Astrocyte (in vitro differentiated cells and primary cell): ENCODE measurements at places on chromosomes 7 and 10.

DNA sequence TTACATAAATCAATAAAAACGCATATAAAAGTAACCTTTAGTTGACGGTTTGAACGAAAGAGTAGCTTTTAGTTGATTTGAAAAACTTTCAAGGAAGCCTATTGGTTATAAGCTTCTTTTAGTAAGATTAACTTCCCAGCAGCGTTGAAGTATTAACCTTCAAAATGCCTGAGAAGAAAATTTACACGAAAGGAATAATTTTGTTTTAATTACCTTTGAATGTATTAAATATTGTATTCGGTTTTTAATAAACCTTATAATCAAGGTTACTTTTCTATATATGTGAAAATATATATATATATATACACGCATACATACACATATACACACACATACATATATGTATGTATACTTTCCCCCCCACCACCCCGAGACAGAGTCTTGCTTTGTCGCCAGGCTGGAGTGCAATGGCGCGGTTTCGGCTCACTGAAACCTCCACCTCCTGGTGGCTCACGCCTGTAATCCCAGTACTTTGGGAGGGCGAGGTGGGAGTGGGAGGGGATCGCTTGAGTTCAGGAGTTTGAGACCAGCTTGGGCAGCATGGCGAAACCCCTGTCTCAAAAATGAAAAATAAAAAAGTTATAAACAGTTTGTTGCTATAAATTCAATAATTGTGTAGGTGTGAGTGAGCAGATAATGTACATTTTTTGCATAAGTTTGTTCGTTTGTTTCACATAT is 57.6 kb upstream of the EZH2 start:
- H3K27ac ChIP-seq = no peak overlapping the region
- no peaks in the 10 kb centered on the region for H3K4me1 ChIP-seq
- H3K27me3 ChIP-seq = no peaks in the 10 kb centered on the region
- peak; percentile 30 for DNase-seq
- H3K4me3 ChIP-seq = peak overlapping the region; percentile 87
- no peaks in the 10 kb centered on the region for H3K36me3 ChIP-seq

DNA sequence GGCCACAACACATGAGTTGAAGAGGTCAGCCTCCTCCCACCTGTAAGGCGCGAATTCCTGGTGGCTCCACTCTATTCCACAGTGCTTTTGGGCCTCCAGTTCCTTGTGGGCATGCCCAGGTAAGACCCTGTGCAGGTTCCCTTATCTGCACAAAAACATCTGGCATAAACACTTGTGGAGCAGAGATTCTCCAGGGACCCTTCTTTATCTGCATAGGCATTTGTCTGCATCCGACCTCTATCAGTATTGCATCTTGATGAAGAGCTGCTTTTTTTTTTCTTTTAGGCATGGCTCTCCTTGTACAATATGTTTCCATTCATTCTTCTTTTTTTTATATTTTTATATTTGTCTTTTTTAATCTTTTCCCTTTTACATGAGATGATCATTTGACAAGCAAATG is 58.4 kb downstream of the ANKMY2 start:
- H3K27ac ChIP-seq = no peak overlapping the region
- no peaks in the 10 kb centered on the region for H3K4me1 ChIP-seq
- no peaks in the 10 kb centered on the region for H3K36me3 ChIP-seq
- no peaks in the 10 kb centered on the region for H3K27me3 ChIP-seq
- DNase-seq = no peak

DNA sequence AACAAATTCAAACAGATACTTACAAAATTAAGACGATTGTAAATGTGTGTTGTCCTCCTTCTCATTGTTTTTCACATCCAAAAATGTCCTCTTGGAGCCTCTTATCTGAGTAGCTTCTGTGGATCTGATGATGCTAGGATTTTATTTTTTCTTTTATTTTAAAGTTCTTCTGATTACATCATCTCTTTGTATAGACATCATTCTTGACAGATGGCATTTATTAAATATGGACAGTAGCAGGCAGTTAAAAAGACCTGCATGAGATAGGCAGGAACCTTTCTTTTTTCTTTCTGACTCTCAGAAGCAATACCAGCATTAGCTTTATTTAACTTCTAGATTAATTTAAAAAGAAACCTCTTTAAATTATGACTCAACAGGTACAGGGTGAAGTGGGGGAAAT is at the start of gene RPA3:
TSS of gene RPA3 (minus strand) at position 116 of the 400 bp plus-strand sequence. CDS start 78,189 bp downstream, outside the sequence.
- H3K27me3 ChIP-seq = no peaks in the 10 kb centered on the region
- no peak for DNase-seq
- peak within 1 kb of the TSS; percentile 14 for H3K27ac ChIP-seq

DNA sequence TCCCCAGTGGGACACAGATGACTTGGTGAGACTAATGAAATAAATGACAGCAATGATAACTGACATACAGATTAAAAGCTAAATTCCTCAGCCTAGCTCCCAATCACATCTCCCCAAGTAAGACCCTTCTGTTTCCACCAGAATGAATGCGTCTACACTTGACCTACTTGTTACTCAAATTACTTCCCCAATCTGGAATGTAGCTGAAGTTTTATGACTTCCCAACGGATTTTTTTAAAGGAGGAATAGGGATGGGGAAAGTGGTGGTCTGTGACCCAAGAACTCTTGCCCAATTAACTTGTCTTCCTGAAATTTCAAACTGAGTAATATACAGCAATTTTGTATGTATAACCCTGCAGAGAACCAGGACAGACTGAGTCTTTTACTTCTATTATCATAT is 9.1 kb downstream of the H2AZ2 start:
- H3K27me3 ChIP-seq = no peaks in the 10 kb centered on the region
- H3K36me3 ChIP-seq = peaks cover 21% of the 10 kb centered on the region
- H3K4me3 ChIP-seq = no peak overlapping the region
- H3K27ac ChIP-seq = no peak overlapping the region
- no peak for DNase-seq

DNA sequence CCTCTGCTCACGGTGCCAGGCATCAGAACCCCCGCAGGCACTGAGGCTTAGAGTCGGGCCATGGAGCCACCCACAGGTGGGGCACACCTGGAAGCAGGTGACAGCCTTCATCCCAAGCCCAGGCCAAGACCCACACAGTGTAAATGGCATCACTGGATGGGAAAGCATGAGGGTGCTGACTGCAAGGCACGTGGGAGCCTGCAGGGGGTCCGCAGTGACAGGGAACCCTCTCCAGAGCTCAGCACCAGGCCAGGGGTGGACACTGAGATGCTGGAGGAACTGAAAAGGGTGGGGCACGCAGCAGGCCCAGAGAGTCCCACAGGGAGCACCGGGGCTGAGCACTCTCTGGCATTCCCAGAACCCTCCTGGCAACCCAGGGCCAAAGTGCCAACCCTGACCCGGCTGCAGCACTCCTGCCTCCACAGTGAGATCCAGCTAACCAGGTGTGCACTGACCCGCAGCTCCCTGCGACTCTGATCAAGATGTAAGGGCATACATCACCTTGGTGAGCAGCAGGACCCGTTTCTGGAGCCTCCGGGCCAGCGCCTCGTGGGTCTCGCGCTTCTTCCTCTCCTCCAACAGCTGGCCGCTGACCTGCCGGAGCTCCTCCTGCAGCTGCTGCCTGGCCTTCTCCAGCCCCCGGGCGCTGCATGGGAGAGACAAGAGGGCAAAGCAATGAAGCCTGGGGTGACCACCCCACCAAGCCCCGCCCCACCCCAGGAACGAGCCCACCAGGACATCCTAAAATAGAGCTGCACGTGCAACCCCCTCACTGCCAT is 163.9 kb downstream of the MAD1L1 start:
- no peak overlapping the region for H3K4me3 ChIP-seq
- H3K27ac ChIP-seq = no peak overlapping the region
- no peaks in the 10 kb centered on the region for H3K36me3 ChIP-seq
